Hematopoietic multipotent progenitor cell treated with erythropoietin and hydrocortisone succinate and interleukin-3 and kit ligand, for 6 days (in vitro differentiated cells): ENCODE measurements at places on chromosomes 6 and 20.

- no peak for DNase-seq
Measured at GRCh38 chr6:28927846-28928245, 4.1 kb upstream of the TRIM27 start.

DNA sequence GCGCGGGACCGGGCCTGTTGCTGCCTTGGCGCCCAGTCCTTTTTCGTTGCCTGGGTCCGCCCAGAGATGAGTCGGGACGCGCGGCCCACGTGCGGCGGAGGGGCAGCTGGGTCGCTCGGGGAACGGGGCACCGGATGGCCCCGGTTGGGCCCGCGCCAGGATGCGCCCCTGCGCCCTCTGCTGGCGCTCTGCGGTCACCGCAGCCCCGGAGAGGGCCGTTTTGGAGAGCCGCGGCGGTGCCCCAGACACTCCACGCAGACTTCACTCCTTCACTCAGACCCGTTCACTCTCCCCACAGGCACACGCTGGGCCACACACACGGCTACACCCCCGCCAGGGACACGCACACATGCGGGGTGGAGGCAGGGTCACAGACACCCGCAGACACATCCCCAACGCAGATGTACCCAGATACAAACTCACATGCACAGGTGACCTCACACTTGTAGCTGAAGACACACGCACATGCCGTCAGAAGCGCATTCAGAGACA is 38.8 kb downstream of the SRC start:
- DNase-seq = peak; percentile 68

- DNase-seq = no peak
Measured at GRCh38 chr20:62209850-62210495, 10.1 kb downstream of the HRH3 start.

GRCh38 chr20:2739042-2739398 is 46.4 kb downstream of the EBF4 start:
- no peak for DNase-seq

GRCh38 chr6:111057074-111057752 is 30.1 kb upstream of the SLC16A10 start:
- peak; percentile 75 for DNase-seq
